ENCODE measurements at places on chromosomes 6 and 20.

DNA sequence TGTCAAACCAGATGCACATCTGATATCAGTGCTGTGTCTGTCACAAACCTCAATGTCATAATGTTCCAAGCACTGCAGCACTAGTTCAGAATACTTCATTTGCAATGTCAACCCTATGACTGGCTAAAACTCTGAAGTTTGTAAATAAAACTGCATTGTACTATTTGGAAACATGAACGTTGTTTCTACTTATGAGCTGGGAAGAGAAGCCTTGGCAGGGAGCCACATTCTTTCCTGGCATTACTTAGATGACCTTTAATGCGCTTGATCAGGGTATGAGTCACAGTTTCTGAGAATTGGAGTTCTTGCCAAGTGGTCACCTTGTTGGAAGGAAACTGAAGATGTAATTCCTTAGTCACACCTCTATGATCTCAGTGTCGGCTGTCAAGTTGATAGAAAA is 664.8 kb upstream of the MMS22L start:
- no peaks in the 10 kb centered on the region for H3K4me1 ChIP-seq
- DNase-seq: no peak
- no peaks in the 10 kb centered on the region for H3K27me3 ChIP-seq
- no peak overlapping the region for H3K27ac ChIP-seq
- no peak overlapping the region for H3K4me3 ChIP-seq

- peaks cover 77% of the 10 kb centered on the region for H3K4me1 ChIP-seq
- no peak overlapping the region for H3K27ac ChIP-seq
- DNase-seq: no peak
- H3K27me3 ChIP-seq: no peaks in the 10 kb centered on the region
- H3K4me3 ChIP-seq: no peak overlapping the region
Observed at GRCh38 chr6:33414592-33415271, 3.2 kb downstream of the CUTA start.

DNA sequence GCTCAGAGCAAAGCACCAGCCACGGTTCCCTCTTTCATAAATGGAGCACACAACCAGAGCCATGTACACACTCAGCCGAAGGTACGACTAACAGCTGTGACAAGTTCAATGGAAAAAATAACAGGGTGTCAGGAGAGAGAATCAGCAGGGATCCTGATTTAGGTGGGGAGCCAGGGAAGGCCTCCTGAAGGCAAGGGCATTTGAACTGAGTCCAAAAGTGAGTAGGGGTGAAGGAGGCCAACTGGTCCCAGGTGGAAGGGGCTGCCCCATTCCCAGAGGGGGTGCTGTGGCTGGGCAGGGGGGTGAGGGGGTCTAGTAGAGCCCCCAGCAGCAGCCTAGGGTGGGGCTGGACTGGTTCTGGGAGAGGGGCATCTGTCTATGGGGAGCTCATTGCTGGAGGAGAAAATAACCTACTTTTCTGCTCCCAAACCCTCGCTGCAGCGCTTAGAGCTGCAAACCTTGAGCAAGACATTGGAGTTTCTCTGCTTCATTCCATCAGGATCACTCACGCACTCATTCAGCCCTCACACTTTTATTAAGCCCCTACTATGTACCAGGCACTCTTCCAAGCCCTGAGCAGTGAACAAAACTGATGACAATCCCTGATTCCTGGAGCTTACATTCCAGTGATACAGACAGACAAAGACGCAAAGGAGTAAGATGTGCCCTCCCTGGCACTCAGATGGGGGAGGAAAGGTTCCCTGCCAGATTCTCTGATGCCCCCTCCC is 113.5 kb downstream of the TOX2 start:
- H3K27me3 ChIP-seq: peaks cover 29% of the 10 kb centered on the region
- H3K27ac ChIP-seq: no peak overlapping the region
- H3K36me3 ChIP-seq: no peaks in the 10 kb centered on the region
- H3K4me1 ChIP-seq: peaks cover 26% of the 10 kb centered on the region
- H3K4me3 ChIP-seq: no peak overlapping the region

- H3K27me3 ChIP-seq: peaks cover 35% of the 10 kb centered on the region
- no peaks in the 10 kb centered on the region for H3K36me3 ChIP-seq
- H3K27ac ChIP-seq: no peak overlapping the region
- H3K4me3 ChIP-seq: no peak overlapping the region
- peaks cover 12% of the 10 kb centered on the region for H3K4me1 ChIP-seq
- no peak for DNase-seq
Observed at GRCh38 chr6:26502626-26503025, 2.5 kb downstream of the BTN1A1 start.

DNA sequence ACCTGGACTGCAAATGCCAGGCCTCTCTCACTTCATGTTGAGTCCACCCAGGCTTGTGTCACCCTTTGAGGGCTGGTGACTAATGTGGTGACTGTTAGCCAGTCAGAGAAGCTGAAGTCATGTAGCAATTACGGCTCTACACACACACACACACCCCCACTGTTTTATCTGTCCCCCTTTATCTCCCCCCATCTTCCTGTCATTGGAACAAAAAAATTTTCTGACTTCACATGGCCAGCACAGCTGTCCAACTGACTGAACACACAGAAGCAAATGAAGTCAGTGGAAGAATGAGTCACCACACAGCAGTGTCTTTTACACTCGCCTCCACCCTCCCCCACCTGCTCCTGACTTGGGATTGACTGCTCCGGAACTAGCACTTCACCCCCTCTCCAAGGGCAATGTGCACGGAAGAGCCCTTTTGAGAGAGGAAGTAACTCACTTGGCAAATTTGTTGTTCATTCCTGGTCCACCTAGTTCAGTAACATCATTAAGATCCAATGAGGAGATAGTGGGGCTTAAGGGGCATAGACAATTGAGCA is 198.0 kb downstream of the RNF144B start:
- no peak overlapping the region for H3K4me3 ChIP-seq
- no peak for DNase-seq
- no peaks in the 10 kb centered on the region for H3K4me1 ChIP-seq
- H3K27me3 ChIP-seq: peaks cover 7% of the 10 kb centered on the region

DNA sequence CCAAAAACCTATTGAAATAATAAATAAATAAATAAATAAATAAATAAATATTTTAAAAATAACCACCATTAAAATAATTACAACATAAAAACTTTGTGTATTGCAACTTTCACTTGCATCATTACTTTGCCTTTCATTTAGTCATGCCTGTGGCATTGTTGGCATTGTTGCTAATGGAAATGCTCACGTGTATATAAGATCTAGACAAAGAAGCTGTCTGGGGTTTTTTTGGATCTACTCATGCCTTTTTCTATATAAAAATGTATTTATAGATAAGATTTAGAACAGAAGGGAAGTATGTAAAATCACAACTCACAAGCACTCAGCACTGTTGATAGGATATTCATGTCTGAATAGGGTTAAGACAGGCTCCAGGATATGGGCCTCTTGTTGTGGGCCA is 27.9 kb downstream of the GFRA4 start:
- DNase-seq: no peak
- H3K4me3 ChIP-seq: no peak overlapping the region
- H3K27me3 ChIP-seq: no peaks in the 10 kb centered on the region
- no peaks in the 10 kb centered on the region for H3K4me1 ChIP-seq
- peaks cover 11% of the 10 kb centered on the region for H3K36me3 ChIP-seq

DNA sequence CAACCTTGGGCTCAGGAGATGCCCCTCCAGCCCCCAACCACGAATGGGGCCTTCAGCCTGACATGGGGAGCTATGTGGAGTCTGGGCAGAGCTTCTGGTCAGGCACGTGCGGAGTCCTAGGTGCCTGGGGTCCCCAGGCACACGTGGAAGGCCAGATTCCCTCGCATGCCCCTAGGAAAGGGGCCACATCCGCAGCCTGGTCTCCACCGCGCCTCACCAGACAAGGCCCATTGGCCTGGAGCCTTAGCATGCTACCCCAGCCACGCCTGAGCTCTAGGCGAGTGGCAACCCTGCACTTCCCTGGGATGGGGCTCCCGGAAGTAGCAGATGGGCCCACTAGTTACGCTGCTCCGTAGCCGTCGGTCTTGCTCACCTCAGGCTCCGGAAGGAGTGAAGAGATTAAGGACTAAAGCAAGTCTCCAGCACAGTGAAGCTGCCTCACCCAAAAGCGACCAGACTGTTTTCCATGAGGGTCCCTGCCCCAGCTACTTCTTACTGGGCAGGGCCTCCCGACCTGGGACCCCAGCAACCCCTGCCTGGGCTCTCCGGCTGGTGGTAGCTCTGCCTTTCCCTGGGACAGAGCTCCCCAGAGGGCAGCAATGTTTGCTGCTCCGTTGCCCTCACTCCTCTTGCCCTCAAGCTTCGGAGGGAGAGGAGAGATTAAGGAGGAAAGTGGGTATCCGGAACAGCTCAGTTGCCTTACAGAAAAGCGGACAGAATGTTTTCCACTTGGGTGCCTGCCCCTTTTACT is 93.2 kb upstream of the IMPG1 start:
- H3K27ac ChIP-seq: no peak overlapping the region
- no peaks in the 10 kb centered on the region for H3K27me3 ChIP-seq
- H3K36me3 ChIP-seq: no peaks in the 10 kb centered on the region
- no peak overlapping the region for H3K4me3 ChIP-seq
- no peaks in the 10 kb centered on the region for H3K4me1 ChIP-seq

- DNase-seq: no peak
- H3K4me3 ChIP-seq: no peak overlapping the region
- no peaks in the 10 kb centered on the region for H3K36me3 ChIP-seq
- H3K27ac ChIP-seq: no peak overlapping the region
- no peaks in the 10 kb centered on the region for H3K4me1 ChIP-seq
Observed at GRCh38 chr6:125354649-125355048, 52.9 kb upstream of the HDDC2 start.

DNA sequence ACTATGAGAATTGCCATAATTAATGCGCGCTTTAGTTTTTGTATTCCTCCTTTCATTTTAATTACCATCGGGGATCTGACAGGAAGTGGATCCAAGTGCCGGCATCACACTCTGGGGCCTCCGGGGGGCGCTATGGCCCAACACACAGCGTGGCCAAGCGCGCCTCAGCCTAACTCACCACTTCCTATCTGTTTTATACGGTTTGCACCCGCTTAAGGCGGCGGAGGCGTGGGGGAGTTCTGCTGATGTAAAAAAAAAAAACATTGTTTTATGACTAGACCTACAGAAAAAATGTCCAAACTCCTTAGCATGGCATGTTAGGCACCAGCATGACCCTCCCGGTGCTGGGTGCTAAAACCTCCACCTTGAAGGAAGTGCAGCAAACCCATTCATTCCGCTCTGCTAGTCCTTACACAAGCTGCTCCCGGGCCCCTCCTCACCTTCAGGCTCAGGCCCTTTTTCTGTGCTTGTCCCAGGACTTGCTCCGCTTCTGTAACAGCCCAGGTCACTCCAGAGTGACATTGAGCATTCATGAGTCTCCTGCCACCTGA is 4.5 kb upstream of the EBF4 start:
- H3K36me3 ChIP-seq: peaks cover 1% of the 10 kb centered on the region
- H3K4me1 ChIP-seq: peaks cover 23% of the 10 kb centered on the region
- peak overlapping the region; percentile 32 for H3K4me3 ChIP-seq
- no peak overlapping the region for H3K27ac ChIP-seq
- peaks cover 33% of the 10 kb centered on the region for H3K27me3 ChIP-seq

GRCh38 chr20:62020935-62021701 is 44.6 kb downstream of the TAF4 start:
- no peak overlapping the region for H3K4me3 ChIP-seq
- no peaks in the 10 kb centered on the region for H3K27me3 ChIP-seq
- H3K36me3 ChIP-seq: peaks cover 2% of the 10 kb centered on the region
- DNase-seq: no peak
- H3K4me1 ChIP-seq: peaks cover 21% of the 10 kb centered on the region

DNA sequence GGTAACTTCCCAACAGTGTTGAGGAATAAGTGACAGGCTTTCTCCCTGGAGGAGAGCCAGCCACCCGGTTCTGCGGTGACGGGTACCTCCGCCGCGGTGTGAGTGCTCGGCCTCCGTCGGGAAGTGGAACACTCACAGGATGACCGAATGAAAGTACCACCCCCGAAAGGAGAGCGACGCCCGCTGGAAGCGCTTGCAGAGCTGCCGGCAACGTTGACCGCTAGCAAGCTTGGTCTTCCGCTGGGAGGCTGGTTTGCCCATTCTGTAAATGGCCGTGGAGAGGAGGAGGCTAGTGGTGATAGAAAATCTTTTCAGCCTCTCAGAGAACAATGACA is 614 bp upstream of the TMEM242 start:
- peak overlapping the region; percentile 88 for H3K27ac ChIP-seq
- peaks cover 34% of the 10 kb centered on the region for H3K4me1 ChIP-seq
- H3K27me3 ChIP-seq: peaks cover 28% of the 10 kb centered on the region
- peak overlapping the region; percentile 97 for H3K4me3 ChIP-seq
- DNase-seq: peak; percentile 52

- no peak for DNase-seq
- no peaks in the 10 kb centered on the region for H3K27me3 ChIP-seq
- H3K27ac ChIP-seq: no peak overlapping the region
- H3K4me1 ChIP-seq: peaks cover 30% of the 10 kb centered on the region
- peaks cover 32% of the 10 kb centered on the region for H3K36me3 ChIP-seq
Observed at GRCh38 chr6:158033077-158033750, 51.6 kb downstream of the SYNJ2 start.

DNA sequence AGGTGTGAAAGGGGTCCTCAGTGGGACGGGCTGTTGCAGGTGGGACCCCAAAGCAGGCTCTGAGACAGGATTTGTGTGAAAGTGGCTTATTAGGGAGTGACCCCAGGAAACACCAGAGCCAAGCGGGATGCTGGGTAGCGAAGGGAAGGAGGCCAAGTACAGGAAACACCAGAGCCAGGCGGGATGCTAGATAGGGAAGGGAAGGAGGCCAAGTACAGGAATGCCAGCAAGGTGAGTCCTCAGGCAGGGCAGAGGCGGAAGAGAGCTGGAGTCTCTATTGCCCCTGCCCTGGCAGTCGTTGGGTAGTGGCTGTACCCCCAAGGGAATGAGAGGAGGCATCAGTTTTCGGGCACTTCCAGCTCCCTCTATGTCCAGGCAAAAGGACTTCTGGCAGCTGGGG is 30.5 kb upstream of the TGM2 start:
- H3K4me3 ChIP-seq: no peak overlapping the region
- no peak for DNase-seq
- H3K36me3 ChIP-seq: no peaks in the 10 kb centered on the region
- H3K4me1 ChIP-seq: no peaks in the 10 kb centered on the region
- no peak overlapping the region for H3K27ac ChIP-seq
- H3K27me3 ChIP-seq: peaks cover 10% of the 10 kb centered on the region

DNA sequence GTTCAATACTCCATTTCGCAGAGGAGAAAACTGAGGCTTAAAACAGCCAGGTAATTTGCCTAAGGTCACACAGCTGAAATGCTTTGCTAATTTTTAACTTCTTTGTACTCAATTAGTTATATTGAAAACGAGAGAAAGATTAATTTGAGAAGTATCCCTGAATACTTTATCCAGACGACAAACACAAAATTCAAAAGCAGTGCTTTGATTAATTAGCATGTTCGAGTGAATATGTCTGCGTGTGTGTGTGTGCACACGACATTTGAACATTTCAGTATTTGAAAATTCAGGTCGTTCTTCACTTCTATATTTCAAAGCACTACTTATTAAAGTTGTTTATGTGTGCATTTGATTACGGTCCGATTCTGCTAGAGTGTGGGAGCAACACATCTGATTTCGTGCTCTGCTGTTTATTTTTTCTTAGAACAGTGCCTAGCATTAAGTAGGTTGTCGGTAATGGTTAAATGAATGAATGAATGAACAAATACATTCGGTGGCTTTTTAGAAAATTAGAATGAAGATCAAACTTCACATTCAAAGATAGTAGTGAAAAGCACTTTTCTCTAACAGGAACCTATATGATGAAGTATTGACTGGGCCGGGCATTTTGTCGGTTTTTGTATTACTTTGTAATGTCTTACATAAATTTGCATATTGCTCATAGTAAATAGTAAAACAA is 36.9 kb upstream of the SYNCRIP start:
- DNase-seq: no peak
- peak overlapping the region; percentile 100 for H3K4me3 ChIP-seq
- peak overlapping the region; percentile 100 for H3K27ac ChIP-seq
- peaks cover 42% of the 10 kb centered on the region for H3K4me1 ChIP-seq
- peaks cover 4% of the 10 kb centered on the region for H3K27me3 ChIP-seq
- peaks cover 50% of the 10 kb centered on the region for H3K36me3 ChIP-seq

- H3K27me3 ChIP-seq: no peaks in the 10 kb centered on the region
- no peak for DNase-seq
- no peak overlapping the region for H3K27ac ChIP-seq
- no peak overlapping the region for H3K4me3 ChIP-seq
- no peaks in the 10 kb centered on the region for H3K4me1 ChIP-seq
Observed at GRCh38 chr20:7392542-7393206, 547.6 kb downstream of the HAO1 start.
